ENCODE measurements at places on chromosomes 13 and 19.

- DNase-seq, result no peak
Measured at GRCh38 chr13:43572656-43573360, 214.0 kb downstream of the ENOX1 start.

- no peak for DNase-seq
Measured at GRCh38 chr13:99320693-99321481, 13.7 kb upstream of the GPR183 start.

DNA sequence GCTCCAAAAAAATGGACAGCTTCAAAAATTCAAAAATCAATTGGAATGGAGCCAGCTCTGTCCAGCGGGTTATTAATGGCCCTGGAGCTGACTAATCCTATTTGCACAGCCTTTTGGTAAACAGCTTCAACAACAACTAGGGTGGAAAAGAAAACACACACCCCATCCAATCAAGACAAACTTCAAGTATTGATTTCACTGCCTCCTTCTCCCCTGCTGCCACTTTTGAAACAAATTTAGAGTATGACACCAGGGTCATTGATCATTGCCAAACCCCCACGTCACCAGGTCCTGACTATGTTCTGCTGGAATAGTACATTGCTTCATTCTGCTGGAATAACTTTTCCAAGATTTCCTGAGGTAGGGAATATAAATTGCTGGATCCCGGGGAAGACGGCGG is 56.8 kb upstream of the GTF3A start:
- DNase-seq, result no peak

DNA sequence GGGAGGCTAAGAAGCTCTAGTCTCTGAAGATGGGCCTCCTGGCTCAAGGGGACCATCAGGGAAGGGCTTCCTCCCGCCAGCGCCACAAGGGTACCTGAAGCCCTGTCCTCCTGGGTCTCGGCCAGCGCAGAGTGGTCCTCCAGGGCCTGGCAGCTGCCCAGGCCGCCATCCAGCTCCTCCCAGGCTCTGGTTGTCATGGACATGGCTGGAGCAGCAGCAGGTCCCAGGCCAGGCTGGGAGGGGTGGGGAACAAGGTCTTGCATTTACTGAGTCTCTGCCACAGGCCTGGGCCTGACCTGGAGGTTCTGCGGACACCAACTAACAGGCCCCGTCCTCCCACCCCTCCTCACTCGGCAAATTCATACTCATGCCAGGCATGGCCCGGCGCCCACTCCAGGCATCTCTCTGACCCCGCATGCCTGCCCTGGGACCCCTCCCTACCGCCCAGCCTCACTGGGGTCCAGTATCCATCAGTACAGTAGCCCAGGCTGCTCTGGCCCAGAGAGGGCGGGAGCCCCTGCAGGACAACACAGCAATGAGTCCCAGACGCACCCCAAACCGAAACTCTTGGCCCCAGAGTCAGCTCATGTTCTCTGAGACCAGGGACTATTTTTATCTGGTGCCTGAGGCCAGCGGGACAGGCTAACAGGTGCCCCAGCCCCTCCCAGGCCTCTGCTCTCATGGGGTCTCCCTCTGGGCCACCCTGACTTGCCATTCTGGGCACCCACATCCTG is 938 bp downstream of the JSRP1 start:
- DNase-seq, result no peak

- DNase-seq, result no peak
Measured at GRCh38 chr19:35569281-35569781, 5.9 kb upstream of the ATP4A start.

DNA sequence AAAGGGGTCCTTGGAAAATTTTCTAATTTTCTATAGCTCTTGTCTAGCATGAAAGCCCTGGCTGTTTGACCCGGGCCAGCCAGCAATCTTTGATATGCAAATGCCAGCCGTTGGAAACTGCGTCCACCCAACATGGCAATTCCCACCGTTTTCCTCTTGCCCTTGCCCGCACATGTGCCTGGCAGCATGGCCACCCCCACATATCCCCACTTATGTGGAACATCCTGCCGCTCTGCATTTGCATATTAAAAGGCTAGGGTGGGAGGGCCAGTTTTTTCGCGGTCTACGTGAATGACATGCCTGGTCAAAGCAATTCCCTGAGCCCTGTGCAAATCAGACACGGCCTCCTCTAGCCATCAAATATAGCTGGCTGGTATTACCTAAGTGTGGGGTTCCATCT is 110.3 kb upstream of the TDRD3 start:
- DNase-seq, result no peak

GRCh38 chr19:16328824-16329482 is 4.3 kb downstream of the KLF2 start:
- peak; percentile 33 for DNase-seq

DNA sequence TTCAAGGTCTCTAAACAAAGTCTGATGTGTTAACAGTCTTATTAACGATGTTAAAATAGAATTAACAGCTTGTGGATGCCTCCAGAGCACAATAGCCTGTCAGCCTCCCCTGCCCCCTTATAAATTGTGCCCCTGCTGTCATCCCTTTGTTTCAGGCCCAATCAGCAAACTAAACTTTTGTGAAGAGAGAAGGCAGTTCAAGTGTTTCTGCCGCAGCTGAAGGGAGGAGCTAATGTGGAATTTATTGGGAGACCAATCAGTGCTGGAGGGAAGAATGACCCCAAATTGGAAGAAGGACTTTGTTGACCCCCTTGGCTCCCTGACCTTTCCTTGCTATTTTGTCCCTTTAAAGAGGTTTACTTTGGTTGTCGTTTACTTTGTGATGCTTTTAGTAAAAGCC is 160.5 kb downstream of the TM9SF2 start:
- DNase-seq, result no peak

DNA sequence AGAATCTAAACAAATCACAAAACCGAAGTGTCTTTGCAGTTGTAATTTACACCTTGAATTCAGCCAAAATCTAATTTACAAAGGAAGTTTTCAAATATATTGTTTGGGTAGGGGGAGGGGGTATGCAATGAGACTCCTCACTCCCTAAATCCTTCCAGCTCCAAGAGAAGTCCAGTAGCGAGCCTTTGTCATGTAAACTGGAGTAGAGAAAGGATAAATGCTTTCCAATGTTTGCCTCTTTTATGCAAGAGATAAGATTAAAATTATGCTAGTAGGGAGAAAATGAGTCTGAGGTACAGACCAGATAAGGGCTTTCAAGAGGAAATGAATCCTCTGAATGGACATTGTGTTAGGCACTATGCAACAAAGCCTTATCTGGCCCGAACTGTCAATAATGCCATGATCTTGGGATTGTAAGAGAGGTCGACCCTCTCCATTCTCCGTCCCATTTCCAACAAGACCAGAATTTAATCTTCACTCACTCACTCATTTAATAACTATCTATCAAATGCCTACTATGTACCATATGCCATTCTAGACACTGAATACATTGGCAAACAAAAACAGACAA is 199.2 kb downstream of the LACC1 start:
- no peak for DNase-seq

DNA sequence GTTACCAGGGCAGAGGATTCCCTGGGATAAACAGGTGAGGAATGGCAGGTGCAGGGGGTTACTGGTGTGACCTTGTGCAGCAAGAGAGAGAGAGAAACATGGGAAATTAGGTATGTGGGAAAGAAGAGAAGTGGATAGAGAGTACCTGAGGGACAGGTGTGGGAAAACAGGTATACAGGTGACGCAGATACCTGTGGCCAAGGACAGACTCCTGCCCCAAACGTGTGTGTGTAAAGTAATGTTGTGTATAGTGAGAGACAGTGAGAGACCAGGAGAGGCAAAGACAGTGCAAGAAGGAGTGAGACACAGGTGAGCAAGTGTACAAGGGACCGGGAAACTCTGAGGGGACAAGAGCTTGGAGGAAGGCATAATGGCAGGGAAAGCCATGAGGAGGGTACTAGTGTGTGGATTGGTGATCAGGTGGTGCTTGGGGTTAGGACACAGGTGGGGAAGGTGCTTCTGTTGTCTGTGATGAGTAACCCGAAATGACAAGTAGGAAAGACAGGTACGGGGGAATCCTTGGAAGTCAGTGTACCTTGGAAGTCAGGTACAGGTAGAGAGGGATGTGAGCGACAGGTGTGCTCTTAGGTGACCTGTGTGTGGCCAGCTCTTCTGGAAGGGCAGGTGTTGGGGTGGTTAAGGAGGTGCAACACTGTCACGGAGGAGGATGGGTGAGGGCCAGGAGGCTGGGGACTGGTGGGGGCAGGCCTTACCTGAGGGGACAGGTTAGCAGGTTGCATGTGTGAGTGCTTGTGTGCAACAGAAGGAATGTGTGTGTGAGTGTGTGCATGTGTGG is 2.8 kb downstream of the ERFL start:
- DNase-seq, result no peak

DNA sequence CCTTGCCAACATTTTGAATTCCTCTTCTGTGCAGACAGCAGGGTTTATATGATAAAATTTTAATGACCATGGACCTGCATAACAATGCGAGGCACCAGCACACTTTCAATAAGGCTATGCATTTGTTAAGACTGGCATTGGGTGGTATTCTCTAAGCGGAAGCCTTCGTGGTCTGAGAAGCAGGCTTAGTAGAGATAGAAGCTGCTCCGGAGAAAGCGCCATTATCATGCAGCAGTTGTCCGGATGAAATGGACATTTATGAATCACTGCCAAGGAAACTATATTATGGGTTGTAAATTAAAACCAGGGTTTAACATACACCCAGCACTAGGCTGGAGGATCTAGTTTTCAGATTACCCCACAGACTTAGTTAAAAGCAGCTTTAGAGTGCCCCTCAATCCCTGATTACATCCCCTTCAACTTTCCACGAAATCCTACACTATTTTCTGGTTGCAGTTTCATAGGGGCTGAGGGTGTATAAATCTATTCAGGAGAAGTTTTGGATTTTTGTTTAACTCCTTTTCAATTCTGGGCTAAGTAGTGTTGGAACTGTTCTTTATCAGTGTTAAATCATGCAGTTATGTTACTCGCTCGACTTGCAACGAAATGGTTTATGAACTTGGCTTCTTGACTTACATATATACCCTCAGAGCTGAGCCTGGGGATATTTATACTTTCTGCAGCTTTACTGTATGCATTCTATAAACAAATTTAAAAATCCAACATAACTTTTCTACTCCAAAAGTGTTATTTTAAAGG is 193.3 kb downstream of the PCDH9 start:
- DNase-seq, result no peak

- no peak for DNase-seq
Measured at GRCh38 chr13:52864941-52865340, 16.5 kb upstream of the PCDH8 start.

GRCh38 chr13:40969169-40969901 is 49.8 kb downstream of the ELF1 start:
- peak; percentile 7 for DNase-seq

DNA sequence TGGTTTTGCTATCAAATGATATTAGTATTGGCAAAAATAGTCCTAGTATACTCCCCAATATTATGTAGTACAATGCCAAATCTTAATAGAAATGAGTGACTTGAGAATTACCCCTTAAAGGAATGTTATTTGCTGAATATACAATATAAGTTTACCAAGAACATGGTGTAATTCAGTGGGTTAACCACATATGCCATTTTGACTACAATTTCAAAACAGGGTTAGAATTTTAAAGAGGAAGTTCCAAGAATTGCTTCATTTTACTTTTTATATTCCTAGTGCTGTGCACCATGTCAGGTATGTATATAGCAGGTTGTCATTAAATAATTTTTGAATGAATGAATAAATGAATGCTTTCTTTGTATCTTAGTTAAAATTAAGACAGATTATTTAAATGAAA is 66.3 kb downstream of the LMO7 start:
- no peak for DNase-seq
